Stimulated activated CD4-positive, alpha-beta T cell treated with anti-CD3 and anti-CD28 coated beads, TNF-alpha, amount 100 ng/mL, for 48 hours (primary cell): ENCODE measurements at places on chromosomes 6 and 20.

GRCh38 chr6:31243508-31243907 is 28.4 kb downstream of the HLA-C start:
- DNase-seq, result no peak

DNA sequence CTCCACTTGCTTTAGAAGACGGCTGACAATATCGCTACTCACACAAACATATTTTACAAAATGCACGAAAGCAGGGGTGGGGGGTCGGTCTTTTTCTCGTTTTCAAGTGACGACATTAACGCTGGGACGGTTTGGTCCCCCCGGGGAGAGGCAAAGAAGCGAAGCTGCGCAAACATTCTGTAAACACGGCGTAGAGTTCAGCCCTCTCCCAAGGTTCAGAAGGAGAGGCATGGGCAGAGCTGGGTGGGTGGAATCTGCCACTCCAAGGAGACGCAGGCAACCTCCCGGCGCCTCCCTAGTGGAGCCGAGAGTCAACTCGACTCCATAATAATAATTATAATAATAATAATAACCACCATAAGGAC is 2.4 kb downstream of the NKX2-2 start:
- no peak for DNase-seq

DNA sequence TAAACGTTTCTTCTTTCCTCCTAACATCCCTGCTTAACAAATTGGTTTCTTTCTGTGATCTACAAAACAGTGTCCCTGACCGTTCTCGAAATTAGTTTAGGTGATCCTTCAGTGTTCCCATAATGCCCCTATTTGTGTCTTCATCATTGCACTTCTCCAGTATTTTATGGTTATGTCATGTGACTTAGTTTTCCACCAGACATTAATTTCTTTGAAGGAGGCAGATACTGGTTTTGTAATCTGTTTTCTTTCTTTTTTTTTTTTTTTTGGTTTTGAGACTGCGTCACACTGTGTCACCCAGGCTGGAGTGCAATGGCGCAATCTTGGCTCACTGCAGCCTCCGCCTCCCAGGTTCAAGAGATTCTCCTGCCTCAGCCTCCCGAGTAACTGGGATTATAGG is 49.2 kb downstream of the FAM217A start:
- no peak for DNase-seq

GRCh38 chr6:22017272-22017671 is 279.6 kb downstream of the PRL start:
- no peak for DNase-seq

DNA sequence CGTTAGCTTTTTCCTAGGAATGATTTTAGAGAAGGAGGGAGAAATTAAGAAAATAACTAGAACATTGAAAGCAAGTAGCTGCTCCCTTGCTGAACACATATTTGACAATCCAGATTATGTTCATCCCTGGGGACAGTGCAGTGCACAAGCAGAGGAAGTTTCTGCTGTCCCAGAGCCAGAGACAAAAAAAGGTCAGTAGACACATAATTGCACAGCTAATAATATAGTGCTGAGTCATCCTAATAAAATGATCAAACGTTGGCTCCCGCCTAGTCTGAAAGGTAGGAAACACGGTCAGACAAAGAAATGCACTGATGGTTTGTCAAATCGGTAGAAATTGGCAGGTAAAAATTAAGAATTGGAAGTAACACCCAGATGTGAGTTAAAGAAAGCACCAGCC is 21.7 kb upstream of the SSTR4 start:
- no peak for DNase-seq
